ENCODE measurements at places on chromosomes 5 and 9.

DNA sequence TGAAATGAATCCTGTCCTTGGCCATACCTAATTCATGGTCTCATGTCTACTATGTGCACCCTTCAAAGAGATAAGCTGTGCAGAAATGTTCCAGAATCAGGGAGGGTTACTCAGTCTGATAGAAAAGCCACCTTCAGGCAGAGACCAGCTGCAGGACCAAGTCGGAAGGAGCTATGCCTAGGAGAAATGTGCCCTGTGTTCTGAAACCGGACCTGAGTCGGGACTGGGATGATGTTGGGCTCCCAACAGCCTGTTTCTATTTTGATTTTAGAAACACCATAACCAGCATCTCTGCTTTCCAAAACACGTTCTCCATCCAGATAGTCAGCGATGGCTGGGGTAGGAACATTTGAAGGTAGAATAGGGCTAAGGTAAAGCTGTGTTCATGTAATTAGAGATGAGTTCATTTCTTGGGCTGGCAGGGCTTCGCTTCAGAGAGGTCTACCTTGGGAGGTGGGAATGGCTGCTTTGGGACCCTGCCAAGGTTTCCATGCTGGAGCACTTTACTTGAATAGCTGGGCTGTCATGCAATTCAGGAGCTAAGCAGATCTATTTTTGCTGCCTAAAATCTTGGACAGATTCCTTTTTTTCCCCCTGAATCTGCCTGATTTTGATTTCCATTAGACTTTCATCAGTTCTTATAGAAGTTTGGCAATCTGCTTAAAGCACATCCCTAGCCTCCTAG lies 2.8 kb downstream of the ADCY2 start:
- no peak for DNase-seq

DNA sequence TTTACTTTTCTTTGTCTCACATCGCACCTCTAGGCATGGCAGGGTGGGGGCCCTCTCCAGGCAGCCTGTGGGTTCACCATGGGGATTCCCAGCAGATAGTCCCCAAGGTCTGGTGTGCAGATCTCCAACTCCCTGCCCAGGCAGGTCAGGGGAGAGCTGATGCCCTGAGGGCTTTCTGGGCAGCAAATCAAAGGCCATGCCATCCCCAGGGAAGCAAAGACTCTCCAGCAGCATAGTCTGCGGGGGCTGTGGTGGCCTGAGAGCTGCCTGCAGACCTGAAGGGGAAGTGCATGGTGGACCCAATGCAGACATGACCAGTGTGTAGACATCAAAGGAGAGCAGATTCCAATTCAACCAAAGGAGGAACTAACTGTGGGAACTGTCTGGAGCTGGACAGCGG lies 7.7 kb downstream of the NEURL1B start:
- DNase-seq = no peak

DNA sequence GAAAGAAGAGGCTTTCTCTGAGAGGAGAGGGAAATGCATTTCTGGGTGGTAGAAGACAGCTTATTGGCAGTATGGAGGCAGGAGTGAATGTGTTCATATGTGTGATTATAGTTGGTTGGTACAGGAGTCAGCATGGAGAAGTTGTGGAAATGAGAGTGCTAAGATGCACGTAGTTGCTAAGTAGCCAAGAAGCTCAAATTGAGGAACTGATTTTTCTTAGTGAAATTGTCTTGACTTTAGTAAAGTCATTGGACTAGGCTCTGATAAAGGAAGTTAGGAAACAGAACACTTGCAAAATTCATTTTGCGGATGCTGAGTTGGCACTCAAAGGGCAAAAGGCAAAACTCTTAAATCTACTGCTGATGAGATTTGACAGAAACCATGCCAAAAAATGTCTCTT lies 158.9 kb upstream of the VCAN start:
- DNase-seq = no peak

- no peak for DNase-seq
Measured at GRCh38 chr5:67451640-67452279, 255.2 kb upstream of the CD180 start.

DNA sequence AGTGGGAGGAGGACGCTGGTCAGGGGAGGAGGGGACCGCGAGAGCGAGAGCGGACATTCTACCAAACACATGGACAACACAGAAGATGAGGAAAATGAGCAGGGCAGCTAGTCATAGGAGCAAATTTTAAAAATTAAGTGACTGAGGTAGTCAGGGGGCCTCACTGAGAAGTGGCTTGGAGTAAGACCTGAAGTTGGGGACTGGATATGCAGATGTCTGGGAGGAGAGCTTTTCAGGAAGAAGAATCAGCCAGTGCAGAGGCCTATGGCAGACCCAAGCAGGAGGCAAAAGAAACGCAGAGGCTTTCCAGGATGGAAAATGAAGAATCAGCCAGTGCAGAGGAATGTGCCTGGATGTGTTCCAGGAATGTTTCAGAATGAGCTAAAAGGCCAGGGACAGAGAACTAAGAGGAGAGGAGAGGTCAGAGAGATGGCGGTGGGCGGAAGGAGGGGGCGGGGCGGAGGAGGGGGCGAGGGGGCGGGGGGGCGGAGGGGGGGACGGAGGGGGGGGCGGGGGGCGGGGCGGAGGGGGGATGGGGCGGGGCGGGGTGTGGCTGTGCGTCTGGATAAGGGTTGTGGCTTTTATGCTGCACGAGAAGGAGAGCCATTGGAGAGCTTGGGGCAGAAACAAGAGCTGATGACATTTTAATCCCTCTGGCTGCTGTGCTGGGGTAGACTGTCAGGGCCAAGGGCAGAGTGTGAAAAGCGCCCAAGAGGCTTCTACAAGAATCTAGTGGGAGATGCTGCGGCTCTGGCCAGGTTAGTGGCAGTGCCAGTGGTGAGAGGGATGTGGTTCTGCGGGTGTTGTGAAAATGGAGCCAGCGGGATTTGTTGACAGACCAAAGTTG lies 129.6 kb downstream of the KCNIP1 start:
- DNase-seq = no peak

DNA sequence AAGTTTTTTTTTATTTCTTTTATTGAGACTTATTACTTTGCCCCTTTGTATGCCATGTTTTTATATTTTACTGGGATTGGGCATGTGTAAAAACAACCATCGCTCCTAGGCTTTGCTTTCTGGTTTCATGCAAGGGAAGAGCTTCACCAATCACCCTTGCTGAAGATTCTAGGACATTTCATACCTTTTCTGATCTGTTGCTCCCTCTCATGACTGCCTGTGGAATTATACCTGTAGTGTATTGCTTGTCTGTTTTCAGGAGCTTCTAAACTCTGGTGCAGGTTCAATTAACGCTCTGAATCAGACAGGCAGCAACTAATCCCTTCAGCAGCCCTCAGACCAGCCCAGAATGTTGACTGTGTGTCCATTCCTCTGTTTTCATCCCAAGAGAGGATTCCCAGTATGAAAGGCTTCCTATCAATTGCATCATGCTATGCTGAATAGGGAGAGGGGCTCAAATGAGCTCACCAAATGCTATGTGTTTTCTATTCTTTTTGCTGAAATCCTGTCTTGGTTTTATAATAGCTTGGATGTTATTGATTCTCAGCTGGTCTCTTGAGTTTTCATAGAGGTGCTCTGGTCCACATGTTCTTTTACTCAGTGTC lies 572.9 kb upstream of the CDH6 start:
- DNase-seq = no peak

DNA sequence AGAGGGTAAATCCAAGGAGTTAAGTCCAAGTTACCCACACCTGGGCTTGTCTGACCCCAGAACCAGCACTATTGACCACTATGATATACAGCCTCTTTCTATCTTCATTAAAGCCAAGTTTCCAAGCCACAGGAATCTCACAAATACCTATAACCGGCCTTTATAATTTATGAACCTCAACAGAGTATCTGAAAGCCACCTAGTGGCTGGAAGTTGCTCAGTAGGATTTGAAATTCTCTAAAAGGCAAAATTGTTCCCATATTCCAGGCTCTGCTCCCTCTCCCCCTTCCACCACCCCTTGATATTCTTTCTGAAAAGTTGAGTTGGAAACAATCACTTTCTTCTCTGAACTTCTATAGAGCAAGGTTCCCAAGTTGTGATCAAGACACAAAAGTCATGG lies 106.4 kb upstream of the GPR151 start:
- DNase-seq = no peak

- DNase-seq = no peak
Measured at GRCh38 chr5:110963495-110963894, 108.0 kb upstream of the TSLP start.

- no peak for DNase-seq
Measured at GRCh38 chr5:173691931-173692330, 75.5 kb upstream of the BOD1 start.

- DNase-seq = no peak
Measured at GRCh38 chr5:91598216-91598615, 215.1 kb upstream of the ARRDC3 start.

DNA sequence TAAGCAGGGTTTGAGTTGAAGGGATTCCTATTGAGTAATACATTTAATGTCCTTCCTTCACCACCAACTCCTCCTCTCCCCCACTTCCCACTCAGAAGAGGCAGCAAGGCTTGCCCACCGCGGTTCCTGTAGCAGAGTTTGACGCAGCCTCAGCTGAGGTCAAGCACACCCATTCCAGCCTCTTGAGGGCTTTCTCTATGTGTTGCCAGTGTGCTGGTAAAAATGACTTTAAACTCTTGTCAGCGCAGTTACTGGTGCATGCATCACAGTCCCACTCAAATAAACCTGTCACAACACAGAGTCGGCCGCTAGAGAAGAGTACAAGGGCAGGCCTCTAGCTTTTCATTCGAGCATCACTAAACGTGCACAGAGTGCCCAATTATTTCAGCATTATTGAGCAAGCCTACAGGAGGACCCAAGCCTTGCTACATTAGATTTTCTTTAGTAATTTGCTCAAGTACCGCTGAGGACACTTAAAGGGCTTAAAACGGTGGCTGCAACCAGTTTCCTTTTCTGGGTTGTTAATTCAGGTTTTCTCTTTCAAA lies 79.6 kb downstream of the TLE4 start:
- DNase-seq = no peak

- no peak for DNase-seq
Measured at GRCh38 chr5:180170106-180170809, 38.8 kb downstream of the RASGEF1C start.

DNA sequence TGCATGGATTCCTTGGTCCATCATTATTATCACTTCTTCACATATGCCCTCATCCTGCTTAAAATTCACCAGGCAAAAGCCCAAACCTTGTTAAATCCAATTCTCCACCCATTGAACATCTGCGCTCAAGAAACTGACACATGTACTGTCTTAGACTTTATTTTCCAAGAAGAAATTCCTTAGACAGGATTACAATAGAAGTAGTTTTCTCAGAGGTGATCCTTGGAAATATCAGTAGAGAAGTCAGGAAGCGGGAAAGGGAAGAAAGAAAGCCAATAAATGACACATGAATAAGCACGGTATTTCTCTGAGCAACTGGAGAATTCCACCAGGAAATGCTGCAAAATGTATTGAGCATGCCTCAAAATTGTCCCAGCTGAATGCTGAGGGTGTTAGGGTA lies 90.2 kb downstream of the FOXD1 start:
- no peak for DNase-seq

All from pancreas (tissue), 10 donors.